ENCODE measurements at places on chromosomes 4 and X. TPM values are rescaled to one million over a fixed set of nuclear protein-coding genes. Genes with fewer than 3 reads are reported as not detected.

DNA sequence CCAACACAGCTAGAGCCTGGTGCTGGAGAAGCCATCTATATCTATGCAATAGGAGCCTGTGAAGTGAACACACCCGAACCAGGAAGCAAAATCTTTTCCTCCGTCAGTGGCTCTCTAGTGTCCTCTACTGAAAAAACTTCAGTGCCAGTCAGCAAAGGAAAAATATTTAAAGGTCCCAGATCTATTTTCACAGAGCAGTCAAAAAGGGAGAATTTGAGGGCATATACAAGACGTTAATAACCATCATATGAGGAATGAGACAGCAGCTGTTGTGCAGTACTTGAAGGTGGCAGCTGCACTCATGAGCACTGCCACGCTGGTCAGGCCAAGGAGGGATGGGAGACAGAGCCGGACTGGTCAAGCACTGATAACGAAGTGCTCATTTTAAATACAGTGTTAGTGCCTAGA, 14.4 kb downstream of the MCUB start:
- peaks cover 54% of the 10 kb centered on the region for H3K4me1 ChIP-seq
- H3K36me3 ChIP-seq, result no peaks in the 10 kb centered on the region
- H3K27me3 ChIP-seq, result no peaks in the 10 kb centered on the region
- H3K4me3 ChIP-seq, result no peak overlapping the region
- H3K27ac ChIP-seq, result no peak overlapping the region
- DNase-seq, result no peak

The CXCL5 gene
- not detected for total RNA-seq

DNA sequence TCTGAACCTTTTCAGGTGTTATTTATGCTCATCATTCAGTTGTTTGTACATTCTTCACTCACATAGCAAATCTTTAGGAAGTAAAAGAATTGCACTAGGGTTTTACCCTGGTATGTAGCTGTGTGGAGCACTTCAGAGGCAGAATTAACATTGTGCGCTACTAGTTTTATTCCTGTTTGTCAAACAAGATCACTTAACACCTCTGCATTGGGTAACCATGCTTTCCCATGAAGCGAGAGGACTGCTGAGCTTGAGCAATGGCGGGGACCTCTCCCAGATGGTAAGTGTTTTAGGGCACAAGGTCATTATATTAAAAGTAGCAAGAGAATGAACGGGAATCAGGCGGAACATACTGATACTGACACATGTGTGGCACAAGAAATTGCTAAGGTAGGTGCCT, 59.2 kb downstream of the SHROOM3 start:
- no peak for DNase-seq
- H3K27ac ChIP-seq, result no peak overlapping the region
- no peaks in the 10 kb centered on the region for H3K4me1 ChIP-seq
- no peak overlapping the region for H3K4me3 ChIP-seq
- H3K27me3 ChIP-seq, result no peaks in the 10 kb centered on the region
- no peaks in the 10 kb centered on the region for H3K36me3 ChIP-seq

GRCh38 chr4:105306158-105306781, 159.6 kb downstream of the TET2 start:
- H3K27ac ChIP-seq, result no peak overlapping the region
- no peaks in the 10 kb centered on the region for H3K36me3 ChIP-seq
- DNase-seq, result no peak
- H3K27me3 ChIP-seq, result no peaks in the 10 kb centered on the region
- no peak overlapping the region for H3K4me3 ChIP-seq

GRCh38 chrX:151019856-151020255, 36.7 kb downstream of the HMGB3 start:
- no peaks in the 10 kb centered on the region for H3K27me3 ChIP-seq
- no peak overlapping the region for H3K4me3 ChIP-seq
- H3K4me1 ChIP-seq, result no peaks in the 10 kb centered on the region
- H3K27ac ChIP-seq, result no peak overlapping the region
- H3K36me3 ChIP-seq, result no peaks in the 10 kb centered on the region

The MAGEC3 gene
- total RNA-seq, result not detected

DNA sequence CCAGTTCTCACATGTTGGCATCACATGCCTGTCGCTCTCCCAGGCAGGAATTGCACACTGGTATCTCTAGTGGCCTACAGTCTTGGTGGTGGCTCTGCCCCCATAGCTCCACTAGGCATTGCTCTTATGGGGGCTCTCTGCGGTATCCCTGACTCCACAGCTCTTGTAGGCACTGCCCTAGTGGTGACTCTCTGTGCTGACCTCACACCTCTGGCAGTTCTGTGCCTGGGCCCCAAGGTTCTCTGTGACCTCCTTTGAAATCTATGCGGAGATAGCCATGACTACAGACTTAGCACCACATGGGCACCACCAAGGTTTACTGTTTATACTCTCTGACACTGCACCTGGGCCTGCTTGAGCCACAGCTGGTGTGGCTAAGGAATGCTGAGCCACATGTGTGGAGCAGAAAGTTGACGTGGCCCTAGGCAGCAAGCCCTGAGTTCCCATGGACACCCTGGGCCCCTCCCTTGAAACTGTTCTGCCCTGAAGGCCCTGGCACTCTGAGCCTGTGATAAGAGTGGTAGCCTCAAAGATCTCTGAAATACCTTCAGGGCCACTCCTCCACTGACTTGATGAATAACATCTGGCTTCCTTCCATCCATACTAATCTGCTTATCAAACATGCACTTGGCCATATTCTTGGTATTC, 8.0 kb downstream of the SLC9B1 start:
- H3K36me3 ChIP-seq, result no peaks in the 10 kb centered on the region
- H3K4me3 ChIP-seq, result no peak overlapping the region
- H3K27me3 ChIP-seq, result no peaks in the 10 kb centered on the region
- DNase-seq, result no peak
- H3K27ac ChIP-seq, result no peak overlapping the region

- no peaks in the 10 kb centered on the region for H3K27me3 ChIP-seq
- no peak overlapping the region for H3K4me3 ChIP-seq
- no peak for DNase-seq
- no peaks in the 10 kb centered on the region for H3K36me3 ChIP-seq
These were observed 121.2 kb upstream of the MID1 start for GRCh38 chrX:10741550-10741949.

Data from CD8-positive, alpha-beta memory T cell (primary cell).